Hematopoietic multipotent progenitor cell treated with erythropoietin and hydrocortisone succinate and interleukin-3 and kit ligand, for 4 days (in vitro differentiated cells): ENCODE measurements at places on chromosomes 5 and 9.
A peak's percentile ranks its signal among the peaks of the same experiment; 100 is the strongest.

DNA sequence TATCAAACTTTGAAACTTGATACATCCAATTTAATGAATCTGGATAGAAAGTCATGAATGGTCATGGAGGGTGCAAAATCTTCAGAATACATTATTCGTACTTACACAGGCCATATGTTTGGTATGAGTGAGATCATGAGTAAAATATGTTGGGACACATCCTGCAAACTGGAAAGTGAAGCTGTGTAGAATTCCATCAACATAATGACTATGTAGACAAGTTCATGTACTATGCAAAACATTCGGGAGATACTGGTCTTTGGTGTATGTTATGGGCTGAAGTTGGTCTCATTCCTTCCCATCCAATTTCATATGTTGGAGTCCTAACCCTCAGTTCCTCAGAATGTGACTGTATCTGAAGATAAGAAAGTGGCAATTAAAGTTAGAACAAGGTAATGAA lies 18.1 kb upstream of the CTNND2 start:
- DNase-seq: no peak

- peak; percentile 60 for DNase-seq
These were observed 1264.5 kb upstream of the ACO1 start for GRCh38 chr9:31119890-31120454.

GRCh38 chr9:33858423-33858822 lies 41.5 kb downstream of the UBE2R2 start:
- DNase-seq: no peak

DNA sequence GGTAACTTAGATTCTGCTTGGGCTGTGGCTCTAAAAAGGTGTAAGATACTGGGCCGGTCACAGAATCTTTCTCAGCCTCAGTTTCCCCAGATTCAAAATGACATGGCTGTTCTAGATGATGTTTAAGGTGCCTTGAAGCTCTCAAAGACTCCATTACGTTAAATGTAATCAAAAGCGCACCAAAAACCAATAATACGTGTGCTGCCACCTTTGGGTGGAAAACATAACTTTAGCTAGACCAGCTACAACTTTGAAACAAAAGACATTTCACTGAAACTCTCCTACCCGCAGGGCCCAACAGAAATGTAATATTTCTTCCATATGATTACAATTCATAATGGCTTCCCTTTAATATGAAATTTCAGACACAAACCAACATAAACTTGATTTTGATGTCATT lies 35.0 kb upstream of the PCSK5 start:
- peak; percentile 59 for DNase-seq

GRCh38 chr5:107483231-107484024 lies 187.3 kb downstream of the EFNA5 start:
- DNase-seq: no peak

DNA sequence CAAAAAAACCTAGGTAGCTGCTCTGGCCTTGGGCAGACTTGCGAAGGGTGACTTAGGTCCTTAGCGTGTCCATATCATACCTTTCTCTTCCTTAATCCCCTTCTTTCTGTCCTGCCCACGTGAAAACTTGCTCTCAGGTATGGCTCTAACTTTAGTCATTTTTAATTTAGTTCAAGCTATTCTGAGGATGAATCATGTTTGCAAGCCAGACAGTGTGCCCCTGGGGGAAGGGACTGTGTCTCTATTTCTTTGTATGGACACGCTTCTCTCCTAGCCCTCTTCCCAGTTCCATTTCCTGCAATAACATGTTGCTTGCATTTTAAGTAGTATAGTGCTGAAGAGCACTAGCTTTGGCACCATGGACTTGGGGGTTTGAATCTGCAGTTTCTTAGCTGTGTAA lies 120.6 kb downstream of the PTTG1 start:
- DNase-seq: no peak

GRCh38 chr9:79220251-79220650 lies 351.5 kb upstream of the TLE4 start:
- DNase-seq: no peak

GRCh38 chr5:178740921-178741320 lies 10.5 kb upstream of the ZNF354A start:
- DNase-seq: no peak

- DNase-seq: no peak
These were observed 372.3 kb upstream of the CDH18 start for GRCh38 chr5:20360263-20360662.

- DNase-seq: no peak
These were observed 49.3 kb downstream of the DUSP1 start for GRCh38 chr5:172721455-172722326.

DNA sequence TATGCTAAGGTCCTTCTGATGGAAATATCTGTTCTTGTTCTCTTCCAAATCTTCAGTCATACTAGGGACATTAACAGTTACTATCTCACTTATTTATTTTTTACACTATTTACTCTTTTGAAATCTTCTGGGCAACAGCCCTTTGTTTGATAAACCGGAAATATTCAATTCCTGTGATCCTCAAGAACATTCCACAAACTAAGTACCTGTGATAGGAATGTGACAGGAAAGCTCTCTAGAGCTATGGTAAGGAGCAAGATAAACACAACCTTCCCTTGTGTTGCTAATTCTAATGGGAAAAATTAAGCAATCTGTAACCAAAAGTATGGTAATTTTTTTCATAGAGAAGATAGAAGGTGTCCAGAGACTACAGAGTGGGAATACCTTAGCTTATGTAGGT lies 22.0 kb upstream of the ANKRD34B start:
- DNase-seq: no peak

GRCh38 chr9:75041041-75041440 lies 12.9 kb upstream of the CARNMT1 start:
- no peak for DNase-seq

DNA sequence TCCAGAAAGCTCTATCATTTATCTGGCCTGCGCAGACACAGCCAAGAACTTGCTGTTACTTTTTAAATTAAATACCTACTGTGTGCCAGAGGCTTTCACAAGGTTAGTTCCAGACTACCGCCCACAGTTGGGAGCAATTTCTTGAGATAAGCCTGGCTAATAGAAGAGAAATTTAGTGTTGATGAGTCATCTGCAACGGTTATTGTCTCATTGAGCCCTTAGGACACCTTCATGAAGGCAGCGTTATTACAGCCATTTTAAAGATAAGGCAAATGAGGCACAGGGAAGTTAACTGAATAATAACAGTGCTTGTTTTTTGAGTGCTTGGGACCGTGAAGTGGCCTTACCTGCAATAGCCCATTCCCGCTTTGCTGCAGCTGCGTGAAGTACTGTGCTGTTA lies 292.9 kb upstream of the MSX2 start:
- no peak for DNase-seq

- no peak for DNase-seq
These were observed 25.1 kb upstream of the SHB start for GRCh38 chr9:38094165-38094564.

- no peak for DNase-seq
These were observed 804 bp upstream of the IL17B start for GRCh38 chr5:149379818-149380374.

- peak; percentile 67 for DNase-seq
These were observed 6.9 kb upstream of the GMCL2 start for GRCh38 chr5:178194026-178194425.

DNA sequence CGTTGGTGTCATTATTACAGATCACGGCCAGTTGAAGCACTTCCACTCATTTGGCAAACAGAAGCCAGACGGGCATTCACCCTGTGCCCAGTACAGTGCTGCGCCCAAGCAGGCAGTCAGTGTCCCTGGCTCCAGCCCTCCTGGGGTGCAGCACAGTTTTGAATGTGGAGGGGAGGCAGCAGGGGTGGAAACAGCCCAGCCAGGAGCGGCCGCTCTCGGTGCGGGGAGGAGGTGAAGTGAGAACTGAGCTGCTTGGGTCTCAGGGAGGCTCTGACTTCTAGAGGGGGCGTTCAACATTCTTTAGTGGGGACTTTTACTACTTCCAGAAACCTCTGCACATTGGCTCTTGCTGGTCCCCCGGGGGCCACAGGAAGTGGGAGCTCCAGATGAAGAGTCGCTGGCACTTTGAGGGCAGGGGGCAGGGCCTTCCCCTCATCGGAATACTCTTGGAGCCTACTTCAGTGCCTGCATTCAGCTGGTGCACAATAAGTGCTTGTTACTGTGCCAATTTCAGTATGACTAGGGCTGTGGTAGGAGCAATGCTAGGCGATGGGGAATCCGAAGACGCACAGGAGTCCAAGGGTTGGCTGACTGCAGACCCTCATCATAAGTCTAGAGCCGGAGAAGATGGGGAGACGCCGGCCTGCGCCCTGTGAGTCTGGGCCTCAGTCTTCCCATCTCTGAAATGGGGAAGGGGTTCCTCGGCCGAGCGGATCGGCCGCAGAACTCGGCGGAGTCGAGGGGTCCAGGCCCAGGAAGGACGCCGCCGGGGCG lies 492 bp upstream of the NEK6 start:
- DNase-seq: peak; percentile 48

GRCh38 chr5:150762211-150762610 lies 3.4 kb upstream of the DCTN4 start:
- peak; percentile 65 for DNase-seq

DNA sequence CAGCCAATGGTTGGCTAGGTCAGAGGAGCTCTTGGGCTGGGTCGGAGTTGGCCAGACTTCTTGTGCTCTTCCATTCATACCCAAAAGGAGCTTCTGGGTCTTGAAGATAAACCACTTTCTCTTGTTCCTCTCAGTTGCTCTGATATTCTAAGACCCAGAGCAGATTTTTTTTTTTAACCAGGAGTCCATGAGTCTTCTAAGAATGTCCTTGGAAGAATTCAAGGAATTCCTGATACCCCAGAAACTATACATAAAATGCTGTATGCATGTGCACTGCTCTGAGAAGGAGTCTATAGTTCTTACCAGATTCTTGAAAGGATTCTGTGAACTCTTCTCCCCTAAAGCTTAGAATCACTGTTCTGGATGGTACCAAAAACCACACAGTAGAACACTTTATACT lies 9.9 kb upstream of the PALM2AKAP2 start:
- no peak for DNase-seq

- peak; percentile 65 for DNase-seq
These were observed at the start of gene NME5 for GRCh38 chr5:138138949-138139780. Gene NME5 (minus strand): TSS chr5:138139428. CDS start chr5:138138780, 648 bp downstream.

DNA sequence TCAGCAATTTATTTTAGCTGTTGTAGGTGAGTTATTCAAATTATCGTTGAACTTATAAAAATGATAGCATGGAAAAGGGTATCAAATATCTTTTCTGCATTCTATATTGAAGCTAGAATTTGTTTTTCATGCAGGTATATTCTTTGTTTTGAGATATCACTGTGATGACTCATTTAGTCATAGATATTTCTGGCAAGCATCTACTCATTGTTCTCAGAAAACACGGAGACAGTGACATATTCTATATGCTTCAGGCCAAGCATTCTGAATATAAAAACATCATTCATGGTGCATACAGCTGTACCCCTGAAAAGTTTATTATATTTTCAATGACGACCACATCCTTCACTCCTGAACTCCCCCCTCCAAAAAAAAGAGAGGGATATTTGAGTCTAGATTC lies 150.3 kb upstream of the GRIA1 start:
- DNase-seq: no peak

GRCh38 chr5:149807176-149807575 lies 77.1 kb downstream of the PPARGC1B start:
- no peak for DNase-seq
